BJ (cell line): ENCODE measurements at places on chromosomes 7 and 10. TPM values are rescaled to one million over a fixed set of nuclear protein-coding genes. Genes with fewer than 3 reads are reported as not detected.

- DNase-seq = no peak
These were observed 84.9 kb downstream of the MAP3K8 start for GRCh38 chr10:30518907-30519306.

- no peak for DNase-seq
These were observed 21.0 kb upstream of the GRB10 start for GRCh38 chr7:50803359-50804337.

DNA sequence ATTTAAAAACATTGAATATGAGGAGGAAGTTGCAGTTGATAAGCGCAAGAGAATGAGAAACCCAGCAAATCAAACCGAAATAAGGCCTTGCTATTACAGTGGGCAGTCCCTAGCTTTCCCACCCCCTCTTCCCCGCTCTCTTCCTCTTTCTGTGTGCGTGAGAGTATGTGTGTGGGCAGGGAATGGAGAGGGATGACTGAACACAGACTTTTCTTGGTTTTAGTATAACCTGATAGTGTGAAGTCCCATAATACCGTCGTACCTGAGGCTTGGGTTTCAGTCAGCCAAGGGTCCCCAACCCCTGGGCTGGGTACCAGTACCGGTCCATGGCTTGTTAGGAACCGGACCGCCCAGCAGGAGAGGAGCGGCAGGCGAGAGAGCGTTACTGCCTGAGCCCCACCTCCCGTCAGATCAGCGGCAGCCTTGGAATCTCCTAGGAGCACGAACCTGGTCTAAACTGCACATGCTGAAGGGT lies 255.3 kb downstream of the CELF2 start:
- DNase-seq = no peak

DNA sequence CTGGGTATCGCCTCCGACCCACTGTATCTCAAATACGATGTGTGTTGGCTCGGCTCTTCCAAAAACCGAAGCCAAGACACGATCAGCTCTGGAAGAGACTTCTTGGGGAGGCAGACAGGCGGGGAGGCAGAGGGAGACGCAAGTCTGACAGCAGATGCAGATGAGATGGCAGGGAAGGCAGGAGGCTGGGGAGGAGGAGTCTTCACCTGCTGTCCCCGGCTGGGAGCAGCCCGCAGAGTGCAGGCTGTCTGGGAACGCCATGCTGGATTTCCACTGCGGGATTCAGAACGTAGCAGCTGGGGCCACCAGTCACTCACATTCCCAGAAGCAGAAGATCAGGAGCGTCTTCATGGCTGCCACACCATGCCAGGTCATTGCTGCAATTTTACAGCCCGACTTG lies 29.4 kb downstream of the CTBP2 start:
- DNase-seq = no peak

- DNase-seq = no peak
These were observed 74.4 kb upstream of the LSM8 start for GRCh38 chr7:118109607-118110006.

DNA sequence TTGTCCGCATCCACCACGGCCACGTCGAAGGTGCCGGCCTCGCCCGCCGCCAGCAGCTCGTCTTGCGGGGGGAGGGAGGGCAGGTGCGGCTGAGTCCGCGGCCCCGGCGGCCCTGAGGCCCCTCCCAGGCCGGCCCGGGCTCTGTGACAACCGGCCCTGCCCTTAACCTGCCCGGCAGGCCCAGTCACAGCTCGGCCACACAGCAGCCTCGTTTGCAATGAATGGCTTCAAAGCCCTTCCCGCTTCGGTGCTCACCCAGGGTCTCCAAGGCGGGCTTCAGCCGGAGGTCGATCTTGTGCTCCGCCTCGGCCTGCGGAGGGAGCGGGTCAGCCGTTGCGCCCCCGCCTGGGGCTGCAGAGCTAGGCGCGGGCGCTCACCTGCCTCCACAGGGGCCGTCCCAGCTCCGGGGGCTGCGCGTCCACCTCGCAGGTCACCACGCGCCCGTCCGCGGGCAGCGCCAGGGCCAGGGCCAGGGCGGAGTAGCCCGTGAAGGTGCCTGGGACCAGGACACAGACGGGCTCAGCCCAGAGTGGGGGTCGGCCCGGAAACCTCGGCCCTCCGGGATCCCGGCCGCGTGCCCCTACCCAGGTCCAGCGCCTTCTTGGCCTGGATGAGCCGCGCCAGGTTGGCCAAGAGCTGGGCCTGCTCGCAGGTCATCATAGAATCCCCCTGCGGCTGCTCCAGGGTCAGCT lies 928 bp downstream of the COMTD1 start:
- DNase-seq = no peak

DNA sequence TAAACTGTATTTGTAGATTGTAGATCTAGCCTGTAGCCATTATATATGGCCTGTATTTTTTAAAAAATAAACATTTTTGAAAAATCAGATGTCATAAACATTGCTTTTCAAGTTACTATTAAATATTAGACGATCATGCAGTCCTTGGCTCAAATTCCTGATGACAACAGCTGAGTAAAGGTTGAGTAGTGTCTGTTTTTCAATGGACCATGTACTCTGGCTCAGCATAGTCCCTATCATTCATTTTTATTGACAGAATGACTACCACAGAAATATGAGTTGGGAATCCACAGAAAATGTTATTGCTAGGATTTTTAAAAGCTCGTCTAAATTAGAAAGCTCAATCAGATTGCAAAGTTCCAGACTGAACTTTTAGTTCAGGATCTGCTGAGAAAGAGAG lies 145.4 kb downstream of the SORCS1 start:
- DNase-seq = no peak

DNA sequence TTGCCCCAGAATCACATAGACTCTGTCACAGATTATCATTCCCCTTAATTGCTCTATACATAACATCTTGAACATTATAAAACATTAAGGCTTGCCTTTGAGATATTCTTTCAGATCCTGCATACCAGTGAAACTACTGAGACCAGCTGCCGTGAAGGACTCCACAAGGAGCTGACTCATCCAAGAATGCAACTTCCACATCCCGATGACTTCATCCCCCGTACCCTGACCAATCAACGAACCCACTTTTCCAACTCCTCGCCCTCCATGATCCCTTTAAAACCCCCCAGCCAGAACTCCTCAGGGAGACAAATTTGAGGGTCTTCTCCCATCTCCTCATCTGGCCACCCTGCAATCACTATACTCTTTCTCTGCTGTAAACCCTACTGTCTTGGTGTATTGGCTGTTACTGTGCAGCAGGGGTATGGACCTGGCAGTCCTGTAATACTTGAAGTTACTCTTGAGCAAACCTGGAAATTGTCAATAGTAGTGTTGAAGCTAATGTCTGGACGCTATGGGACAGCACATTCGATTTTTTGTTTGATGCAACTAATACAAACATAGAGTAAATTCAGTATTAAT lies 49.8 kb downstream of the HTR5A start:
- no peak for DNase-seq

DNA sequence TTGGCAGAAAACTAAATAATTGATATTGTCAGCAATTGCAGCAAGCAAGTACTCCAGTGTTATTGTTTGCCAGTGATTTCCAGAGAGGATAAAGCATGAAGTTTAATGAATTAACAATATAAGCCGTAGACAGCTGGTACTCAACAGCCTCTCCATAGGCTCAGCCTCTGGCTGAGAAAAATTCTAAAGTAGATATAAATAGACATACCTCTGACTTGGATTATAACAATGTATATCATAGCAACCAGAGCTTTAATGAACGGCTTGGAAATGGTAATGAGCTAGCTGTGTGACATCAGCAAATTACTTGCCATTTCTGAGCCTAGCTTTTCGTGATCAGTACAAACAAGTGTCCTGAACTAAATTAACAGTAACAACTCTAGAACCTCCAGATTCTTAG lies 1055.4 kb upstream of the AUTS2 start:
- DNase-seq = no peak

DNA sequence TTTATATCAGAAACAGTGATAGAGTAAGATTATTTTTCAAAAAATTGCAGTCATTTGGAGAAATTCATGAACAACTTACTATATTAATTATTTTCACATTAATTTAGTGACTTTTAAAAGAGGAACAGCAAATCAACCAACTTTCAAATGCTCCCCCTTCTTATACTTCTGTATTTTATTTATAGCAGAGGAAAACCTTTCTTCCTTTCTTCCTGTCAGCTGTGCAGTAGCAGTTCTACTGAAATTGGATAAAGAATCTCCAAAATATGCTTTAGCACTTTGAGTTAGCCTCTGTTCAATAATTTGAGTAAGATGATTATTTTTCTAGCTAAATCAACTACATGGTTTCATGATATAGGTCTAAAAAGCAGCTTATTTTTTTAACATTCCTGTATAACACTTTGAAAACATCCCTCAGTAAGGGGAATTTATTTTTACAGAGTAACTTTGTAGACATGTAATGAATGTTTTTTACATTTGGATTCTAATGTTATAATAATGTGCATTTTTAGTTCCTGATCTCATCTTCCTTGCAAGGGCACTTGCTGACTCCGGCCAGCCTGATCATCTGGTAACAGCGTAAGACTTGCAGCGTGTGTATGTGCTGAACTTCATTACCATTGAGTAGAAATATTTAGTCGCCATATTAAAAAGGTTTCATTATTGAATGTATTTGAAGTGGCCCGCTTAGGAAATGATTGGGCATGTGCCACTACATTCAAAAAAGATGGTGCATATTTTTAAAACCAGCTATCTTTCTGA lies 158.3 kb upstream of the HDAC9 start:
- no peak for DNase-seq

- DNase-seq = no peak
These were observed 161.1 kb downstream of the RPS24 start for GRCh38 chr10:78194539-78195402.

DNA sequence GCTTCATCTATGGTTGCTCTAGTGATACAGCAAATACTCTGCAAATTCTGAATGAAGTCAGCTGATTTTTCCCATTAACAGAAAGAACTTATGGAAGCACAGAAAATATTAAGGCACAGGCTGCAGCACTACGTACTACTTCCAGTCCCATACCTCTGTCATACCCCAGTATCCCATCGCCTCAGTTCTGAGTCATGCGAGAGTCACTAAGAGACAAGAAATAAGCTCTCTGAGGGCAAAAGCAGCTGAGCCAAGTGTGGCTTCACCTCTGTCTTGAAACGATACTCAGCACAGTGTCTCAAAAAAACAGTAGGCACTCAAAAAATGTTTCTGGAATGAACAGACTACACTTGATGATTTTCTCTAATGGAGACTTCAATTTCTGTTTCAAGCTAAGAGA lies 48.2 kb downstream of the EZH2 start:
- DNase-seq = no peak

- no peak for DNase-seq
These were observed 230.1 kb upstream of the SEMA3E start for GRCh38 chr7:83879063-83879462.

DNA sequence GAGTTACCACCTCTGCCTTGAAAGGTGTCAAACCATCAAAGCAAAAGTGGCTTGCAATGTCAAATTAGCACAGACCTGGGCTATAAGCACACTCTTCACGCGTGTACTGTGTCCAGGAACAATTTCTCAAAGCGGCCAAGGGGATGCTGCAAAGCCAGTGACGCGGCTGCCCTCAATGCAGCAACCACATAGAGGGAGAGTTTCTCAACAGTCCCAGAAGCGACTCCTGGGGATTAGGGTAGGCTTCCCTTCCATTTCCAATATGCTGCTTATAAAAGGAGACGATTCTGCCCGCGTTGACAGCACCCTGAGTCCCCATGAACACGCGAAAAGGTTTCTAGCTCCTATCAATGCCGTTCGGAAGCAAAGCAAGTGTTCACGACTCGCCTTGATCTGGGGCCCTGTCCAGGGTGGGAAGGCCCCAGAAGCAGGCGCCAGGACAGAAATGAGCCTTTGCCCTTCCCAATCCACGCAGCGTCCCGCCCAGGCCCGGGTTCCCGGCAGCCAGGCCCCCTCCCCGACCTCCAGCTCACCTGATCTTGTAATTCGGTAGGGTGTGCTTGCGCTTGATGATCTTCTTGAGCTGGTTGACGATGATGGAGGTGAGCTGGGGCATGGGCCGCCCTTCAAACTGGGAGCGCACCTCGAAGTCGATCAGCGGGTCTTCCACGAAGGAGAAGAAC lies 1.3 kb downstream of the PDZD8 start:
- no peak for DNase-seq

- no peak for DNase-seq
These were observed 232.3 kb downstream of the ELFN1 start for GRCh38 chr7:1902231-1902855.

DNA sequence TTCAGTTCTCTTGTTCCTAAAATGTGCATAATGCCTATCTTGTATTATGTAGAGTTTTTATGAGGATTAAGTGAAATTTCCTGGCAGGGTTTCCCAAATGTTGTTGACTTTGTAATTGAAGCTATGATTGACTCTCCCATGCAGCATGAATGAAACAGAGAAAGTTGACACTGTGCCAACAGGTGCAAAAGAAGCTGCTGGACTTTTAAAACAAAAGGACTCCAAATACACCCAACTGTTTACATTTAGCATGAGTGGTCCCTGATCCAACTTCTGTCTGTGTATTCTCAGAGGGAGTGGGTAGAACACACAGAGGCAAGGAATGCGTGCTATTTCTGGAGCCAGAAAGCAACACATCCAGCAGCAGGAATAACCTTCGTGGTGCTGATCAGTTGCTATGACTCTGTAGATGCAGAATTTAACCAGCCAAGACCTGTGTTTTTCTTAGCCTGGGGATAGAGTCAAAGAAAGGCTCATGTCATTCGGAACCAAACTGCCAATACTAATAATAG lies 14.4 kb upstream of the RBM20 start:
- peak; percentile 26 for DNase-seq

GRCh38 chr10:14605231-14605925 lies 169.3 kb downstream of the FAM107B start:
- peak; percentile 44 for DNase-seq

DNA sequence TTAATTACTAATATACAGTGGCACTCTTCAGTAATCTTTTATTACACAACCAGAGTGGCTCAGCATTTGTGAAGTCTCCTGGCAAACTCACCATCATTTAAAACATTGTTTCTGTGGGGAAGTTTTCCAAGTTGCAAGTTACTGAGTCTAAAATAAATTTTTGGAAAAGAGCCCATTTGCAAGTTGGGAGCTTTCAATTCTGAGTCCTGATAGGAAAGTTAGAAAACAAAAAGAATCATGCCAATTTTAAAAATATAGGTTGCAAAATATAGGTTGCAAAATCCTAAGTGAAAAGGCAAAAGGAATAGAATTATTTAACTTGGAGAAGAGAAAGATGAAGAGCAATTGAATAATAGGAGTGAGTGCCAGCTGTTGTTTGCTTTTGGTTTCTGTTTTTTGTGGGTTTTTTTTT lies 378.8 kb upstream of the C7orf33 start:
- no peak for DNase-seq

SPDYE8 gene
- polyA plus RNA-seq = not detected in 2 replicates

PPP1R9A gene
- 0.09 and 0.16 TPM in 2 replicates for polyA plus RNA-seq

CALHM3 gene
- polyA plus RNA-seq = 0.09 TPM in 1 of 2 replicates, not detected in the other

PRPS1L1 gene
- polyA plus RNA-seq = not detected in 2 replicates

YKT6 gene
- polyA plus RNA-seq = 132 and 160 TPM in 2 replicates

MEOX2 gene
- polyA plus RNA-seq = not detected in 2 replicates

SFRP4 gene
- polyA plus RNA-seq = 0.16 and 0.22 TPM in 2 replicates

EMX2 gene
- 0.31 and 0.51 TPM in 2 replicates for polyA plus RNA-seq

GNAT3 gene
- not detected in 2 replicates for polyA plus RNA-seq

GJD4 gene
- polyA plus RNA-seq = not detected in 2 replicates

EPHA1 gene
- polyA plus RNA-seq = 0.05 TPM in 1 of 2 replicates, not detected in the other

ADARB2 gene
- not detected in 2 replicates for polyA plus RNA-seq

GTF2IRD2 gene
- 15.3 and 17.6 TPM in 2 replicates for polyA plus RNA-seq

TSC22D4 gene
- 9.7 and 20.7 TPM in 2 replicates for polyA plus RNA-seq
